Caco-2 (cell line): ENCODE measurements at places on chromosomes 7 and 10. TPM values are rescaled to one million over a fixed set of nuclear protein-coding genes. Genes with fewer than 3 reads are reported as not detected.

Gene GIGYF1
- 53.1 and 54.9 TPM in 2 replicates for total RNA-seq

Gene HOXA1
- total RNA-seq: 18.5 and 18.8 TPM in 2 replicates

- H3K27me3 ChIP-seq: no peaks in the 10 kb centered on the region
- no peak overlapping the region for H3K27ac ChIP-seq
- no peak for DNase-seq
- H3K4me3 ChIP-seq: no peak overlapping the region
Observed at GRCh38 chr7:108171164-108171563, 41.0 kb upstream of the LAMB4 start.

GRCh38 chr10:91295346-91295745 is 74.9 kb downstream of the PCGF5 start:
- no peak overlapping the region for H3K27ac ChIP-seq
- H3K4me1 ChIP-seq: no peaks in the 10 kb centered on the region
- no peak for DNase-seq
- no peaks in the 10 kb centered on the region; the same call in none of the 2 replicates for H3K27me3 ChIP-seq

- H3K36me3 ChIP-seq: no peaks in the 10 kb centered on the region
- no peak overlapping the region for H3K27ac ChIP-seq
- H3K27me3 ChIP-seq: no peaks in the 10 kb centered on the region
- no peak overlapping the region for H3K4me3 ChIP-seq
- no peak for DNase-seq
- H3K4me1 ChIP-seq: no peaks in the 10 kb centered on the region
Observed at GRCh38 chr7:71991586-71991985, 420.6 kb downstream of the CALN1 start.

GRCh38 chr7:157323401-157323800 is 13.4 kb upstream of the DNAJB6 start:
- H3K36me3 ChIP-seq: no peaks in the 10 kb centered on the region
- H3K27ac ChIP-seq: no peak overlapping the region
- DNase-seq: no peak
- H3K4me1 ChIP-seq: no peaks in the 10 kb centered on the region
- H3K4me3 ChIP-seq: no peak overlapping the region

- H3K27ac ChIP-seq: no peak overlapping the region
- H3K4me3 ChIP-seq: no peak overlapping the region
- no peaks in the 10 kb centered on the region; the same call in 1 of the 2 replicates for H3K27me3 ChIP-seq
- no peaks in the 10 kb centered on the region for H3K36me3 ChIP-seq
- peak; percentile 81 for DNase-seq
- no peaks in the 10 kb centered on the region for H3K4me1 ChIP-seq
Observed at GRCh38 chr10:48289501-48290238, 15.2 kb upstream of the FRMPD2 start.

DNA sequence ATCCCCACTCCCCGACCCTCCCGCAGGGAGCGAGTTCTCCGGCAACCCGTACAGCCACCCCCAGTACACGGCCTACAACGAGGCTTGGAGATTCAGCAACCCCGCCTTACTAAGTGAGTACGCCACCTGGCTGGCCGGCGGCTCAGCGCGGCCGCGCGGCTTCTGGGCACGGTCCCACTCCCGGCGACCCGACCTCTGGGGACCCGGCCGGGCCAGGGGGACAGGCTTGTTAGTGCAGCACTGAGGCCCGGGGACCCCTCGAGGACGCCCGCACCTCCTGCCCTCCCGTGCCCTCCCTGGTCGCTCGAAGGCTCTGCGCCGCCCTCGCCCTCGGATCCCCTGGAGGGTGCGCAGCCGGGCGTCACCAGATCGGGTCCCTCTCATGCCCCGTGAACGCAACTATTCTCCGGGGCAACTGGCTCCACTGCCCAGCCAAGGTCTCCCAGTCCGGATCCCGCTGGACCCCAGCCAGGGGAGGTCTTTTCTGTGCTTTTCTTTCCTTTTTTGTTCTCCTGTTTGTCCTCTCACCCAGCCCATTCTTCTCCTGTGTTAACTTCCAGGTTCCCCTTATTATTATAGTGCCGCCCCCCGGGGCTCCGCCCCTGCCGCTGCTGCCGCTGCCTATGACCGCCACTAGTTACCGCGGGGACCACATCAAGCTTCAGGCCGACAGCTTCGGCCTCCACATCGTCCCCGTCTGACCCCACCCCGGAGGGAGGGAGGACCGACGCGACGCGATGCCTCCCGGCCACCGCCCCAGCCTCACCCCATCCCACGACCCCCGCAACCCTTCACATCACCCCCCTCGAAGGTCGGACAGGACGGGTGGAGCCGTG is 81.8 kb downstream of the PAX2 start:
- H3K4me3 ChIP-seq: peak overlapping the region; percentile 77
- peaks cover 5% of the 10 kb centered on the region; the same call in 1 of the 2 replicates for H3K27me3 ChIP-seq
- H3K27ac ChIP-seq: no peak overlapping the region
- DNase-seq: peak; percentile 63

GRCh38 chr7:107712025-107712424 is 31.9 kb upstream of the CBLL1 start:
- DNase-seq: no peak
- no peaks in the 10 kb centered on the region for H3K4me1 ChIP-seq
- no peak overlapping the region for H3K27ac ChIP-seq
- no peaks in the 10 kb centered on the region for H3K36me3 ChIP-seq
- no peak overlapping the region for H3K4me3 ChIP-seq
- H3K27me3 ChIP-seq: no peaks in the 10 kb centered on the region; the same call in 1 of the 2 replicates

- H3K4me1 ChIP-seq: no peaks in the 10 kb centered on the region
- no peaks in the 10 kb centered on the region for H3K27me3 ChIP-seq
- H3K4me3 ChIP-seq: no peak overlapping the region
- no peak overlapping the region for H3K27ac ChIP-seq
- DNase-seq: no peak
- H3K36me3 ChIP-seq: no peaks in the 10 kb centered on the region
Observed at GRCh38 chr7:78222001-78222751, 423.6 kb downstream of the PHTF2 start.

- no peaks in the 10 kb centered on the region for H3K36me3 ChIP-seq
- H3K4me3 ChIP-seq: no peak overlapping the region
- H3K27me3 ChIP-seq: no peaks in the 10 kb centered on the region
- no peaks in the 10 kb centered on the region for H3K4me1 ChIP-seq
- no peak overlapping the region for H3K27ac ChIP-seq
Observed at GRCh38 chr10:112649006-112649821, 202.2 kb downstream of the VTI1A start.
